T-helper 2 cell treated with Interferon-gamma antibody and Interleukin-4, amounts not matched to agents 100 ng/mL and 5 ng/mL, for 36 hours (primary cell): ENCODE measurements at places on chromosomes 7 and 10. TPM values are rescaled to one million over a fixed set of nuclear protein-coding genes. Genes with fewer than 3 reads are reported as not detected.

Gene SMO
- total RNA-seq = 0.05 and 0.14 TPM in 2 replicates

Gene PKD2L1
- total RNA-seq = 0.14 and 0.20 TPM in 2 replicates

Gene AGAP4
- total RNA-seq = 19.8 and 22.0 TPM in 2 replicates

Gene ARHGEF35
- 3.6 and 3.9 TPM in 2 replicates for total RNA-seq

Gene SPDYE11
- not detected in 2 replicates for total RNA-seq

Gene THSD7A
- total RNA-seq = not detected in 2 replicates

Gene AQP1
- 0.11 TPM in 1 of 2 replicates, not detected in the other for total RNA-seq

Gene LDB3
- 0.05 TPM in 1 of 2 replicates, not detected in the other for total RNA-seq
